ENCODE measurements at places on chromosomes 16 and 17.
A peak's percentile ranks its signal among the peaks of the same experiment; 100 is the strongest.

DNA sequence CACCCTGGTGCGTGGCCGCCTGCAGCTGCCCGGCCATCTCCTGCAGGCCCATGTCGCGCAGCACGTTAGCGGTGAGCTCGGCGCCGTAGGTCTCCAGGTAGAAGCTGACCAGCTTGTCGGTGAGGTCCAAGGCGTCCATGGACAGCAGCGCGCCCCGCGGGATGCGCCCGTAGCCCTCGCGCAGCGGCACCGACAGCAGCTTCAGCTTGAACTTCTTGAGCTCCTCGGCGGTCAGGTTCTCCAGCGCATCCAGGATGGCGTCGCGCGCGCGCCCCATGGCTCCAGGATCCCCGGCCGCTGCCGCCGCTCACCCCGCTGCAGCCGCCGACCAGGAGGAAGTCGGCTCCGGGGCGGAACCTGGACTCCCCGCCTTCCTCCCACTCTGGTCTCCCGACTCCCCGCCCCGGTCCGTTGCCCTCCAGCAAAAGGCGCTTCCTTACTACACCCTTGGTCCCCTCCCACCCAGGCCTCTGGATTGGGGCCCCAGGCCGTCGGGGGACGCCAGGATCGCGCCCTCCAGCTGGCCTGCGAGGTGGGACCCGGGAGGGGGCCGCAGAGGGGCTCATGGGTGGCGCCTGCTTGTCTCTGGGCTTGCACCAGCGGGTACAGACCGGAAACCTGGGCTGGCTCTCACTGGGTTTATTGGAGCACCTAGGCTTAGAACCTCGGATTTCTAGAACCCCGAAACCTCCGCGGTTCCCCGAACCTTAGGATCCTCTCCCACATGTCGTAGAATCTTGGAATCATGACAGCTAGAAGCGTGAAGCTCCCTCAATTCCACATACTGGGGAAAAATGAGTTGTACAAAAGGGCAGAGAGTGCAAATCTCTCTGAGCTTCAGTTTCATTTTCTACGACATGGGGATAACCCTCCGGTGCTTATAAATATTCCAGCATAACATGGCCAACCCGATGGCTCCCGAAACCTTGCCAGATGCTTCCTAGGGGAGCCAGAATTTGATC lies at the start of gene PYCARD:
PYCARD (minus strand) TSS at position 347 of the 962 bp plus-strand sequence; CDS start at position 277, 70 bp downstream.
- DNase-seq, result peak; percentile 46

DNA sequence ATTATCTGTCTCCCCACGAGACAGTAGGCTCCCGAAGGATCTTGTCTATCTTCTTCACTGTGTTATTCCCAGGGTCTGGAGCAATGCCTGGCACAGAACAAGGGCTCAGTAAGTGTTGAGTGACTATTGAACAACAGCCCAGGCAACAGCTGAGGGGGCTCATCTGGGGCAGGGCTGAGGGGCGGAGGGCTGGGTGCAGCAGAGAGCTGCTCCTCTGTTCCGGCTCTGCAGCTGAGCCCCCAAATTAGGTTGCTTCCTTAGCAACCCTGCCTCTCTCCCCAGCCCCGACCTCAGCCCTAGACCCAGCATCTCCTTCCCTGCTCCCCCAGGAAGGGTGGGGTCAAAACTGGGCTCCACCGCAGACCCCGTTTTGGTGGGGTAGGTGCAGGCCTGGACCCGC lies 32.2 kb downstream of the ITGAE start:
- no peak for DNase-seq

DNA sequence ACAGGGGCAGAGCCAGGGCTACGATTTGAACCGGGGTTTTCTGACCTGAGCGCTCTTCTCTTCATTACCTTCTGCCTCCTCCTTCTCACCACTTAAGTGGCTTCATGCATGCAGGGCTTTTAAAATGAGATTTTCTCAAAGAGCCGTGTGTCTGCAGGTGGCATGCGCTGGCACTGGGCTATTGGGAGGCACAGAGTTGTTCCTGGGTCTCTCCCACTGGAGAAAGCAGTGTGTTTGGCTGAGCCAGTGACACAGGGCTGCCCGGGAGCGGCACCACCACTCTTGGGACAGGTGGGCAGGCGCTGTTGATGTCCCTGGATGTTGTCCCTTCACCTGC lies 218.8 kb upstream of the CHMP6 start:
- DNase-seq, result no peak

DNA sequence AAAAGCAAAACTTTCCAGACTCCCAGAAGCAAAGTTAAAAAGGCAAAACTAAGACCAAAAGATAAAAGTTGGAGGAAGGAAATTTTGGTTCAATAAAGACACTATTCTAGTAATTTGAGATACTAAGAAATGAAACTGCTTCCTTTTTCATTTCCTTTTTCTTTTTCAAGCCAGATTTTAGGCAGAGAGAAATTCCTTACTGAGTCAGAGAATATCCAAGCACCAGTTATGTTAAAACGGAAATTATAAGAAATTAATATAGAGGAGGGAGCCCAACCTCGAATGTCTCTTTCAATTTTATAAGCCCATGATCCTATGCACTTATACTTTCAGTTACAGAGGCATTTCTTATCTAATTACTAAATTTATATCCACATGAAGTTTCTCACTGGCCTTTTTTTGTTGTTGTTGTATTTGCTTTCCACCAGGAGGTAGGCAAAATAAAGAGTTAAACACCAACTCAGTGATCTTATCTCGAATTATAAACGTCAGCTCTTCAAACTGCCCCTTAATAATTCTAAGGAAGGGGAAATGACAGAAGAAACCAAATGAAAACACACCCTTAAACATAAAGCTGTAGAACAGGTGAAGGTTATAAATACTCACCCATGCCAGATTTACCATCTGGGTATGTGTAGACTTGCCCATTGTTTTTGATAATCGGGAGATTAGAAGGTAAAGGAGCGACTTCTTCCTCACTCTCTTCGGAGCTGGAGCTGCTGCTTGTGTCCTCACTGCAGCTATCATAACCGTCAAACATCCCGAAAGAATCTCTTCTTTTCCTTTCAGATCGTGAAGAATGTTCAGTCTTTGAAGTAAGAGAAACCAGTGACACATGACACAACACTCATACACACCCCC lies 35.2 kb downstream of the MBTD1 start:
- DNase-seq, result no peak

- DNase-seq, result no peak
Measured at GRCh38 chr17:8315764-8316217, 5.8 kb downstream of the ARHGEF15 start.

Data from CD14-positive monocyte (primary cell).